ENCODE measurements at places on chromosomes 7 and 10.

- peak; percentile 33 for DNase-seq
Observed at GRCh38 chr10:76311752-76312636, 880.6 kb downstream of the LRMDA start.

DNA sequence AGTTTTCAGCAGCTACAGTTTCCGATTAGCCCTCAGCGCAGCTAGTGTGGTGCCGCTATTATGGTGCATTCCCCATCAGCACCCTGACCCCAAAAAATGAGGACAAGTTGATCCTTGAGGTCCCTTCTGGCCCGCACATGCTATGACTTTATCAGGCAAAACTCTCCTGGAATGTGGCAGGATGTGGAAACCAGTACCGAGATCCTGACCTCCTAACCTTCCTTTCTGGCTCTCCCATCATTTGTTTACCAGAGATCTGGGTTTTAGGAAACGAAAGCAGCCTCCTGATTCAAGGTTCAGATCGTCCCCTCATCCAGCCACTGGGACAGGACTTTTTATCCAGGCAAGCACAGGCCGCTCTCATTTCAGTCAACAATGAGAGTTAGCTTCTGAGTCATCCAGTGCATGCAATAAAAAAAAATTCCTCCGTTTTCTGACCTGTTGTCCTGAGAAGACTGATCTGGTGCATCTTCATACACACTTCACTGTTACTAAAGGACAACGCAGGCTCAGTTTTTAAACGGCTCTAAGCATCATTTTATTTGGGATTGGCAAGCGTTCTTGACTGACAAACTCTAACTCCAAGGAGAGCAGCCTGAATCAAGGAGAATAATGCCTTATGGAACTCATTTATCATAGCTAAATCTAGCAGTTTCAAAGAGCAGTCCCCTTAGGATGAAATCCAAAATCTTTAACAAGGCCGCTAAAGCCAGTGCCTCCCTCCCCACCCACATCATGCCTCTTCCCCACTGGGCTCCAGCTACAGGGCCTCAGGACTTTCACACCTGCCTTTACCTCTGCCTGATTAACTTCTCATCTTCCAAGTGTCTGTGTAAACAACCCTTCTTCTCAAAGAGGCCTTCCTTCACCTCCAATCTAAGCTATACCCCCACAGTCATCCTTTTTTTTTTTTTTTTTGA is 17.1 kb downstream of the PDLIM1 start:
- DNase-seq: no peak

DNA sequence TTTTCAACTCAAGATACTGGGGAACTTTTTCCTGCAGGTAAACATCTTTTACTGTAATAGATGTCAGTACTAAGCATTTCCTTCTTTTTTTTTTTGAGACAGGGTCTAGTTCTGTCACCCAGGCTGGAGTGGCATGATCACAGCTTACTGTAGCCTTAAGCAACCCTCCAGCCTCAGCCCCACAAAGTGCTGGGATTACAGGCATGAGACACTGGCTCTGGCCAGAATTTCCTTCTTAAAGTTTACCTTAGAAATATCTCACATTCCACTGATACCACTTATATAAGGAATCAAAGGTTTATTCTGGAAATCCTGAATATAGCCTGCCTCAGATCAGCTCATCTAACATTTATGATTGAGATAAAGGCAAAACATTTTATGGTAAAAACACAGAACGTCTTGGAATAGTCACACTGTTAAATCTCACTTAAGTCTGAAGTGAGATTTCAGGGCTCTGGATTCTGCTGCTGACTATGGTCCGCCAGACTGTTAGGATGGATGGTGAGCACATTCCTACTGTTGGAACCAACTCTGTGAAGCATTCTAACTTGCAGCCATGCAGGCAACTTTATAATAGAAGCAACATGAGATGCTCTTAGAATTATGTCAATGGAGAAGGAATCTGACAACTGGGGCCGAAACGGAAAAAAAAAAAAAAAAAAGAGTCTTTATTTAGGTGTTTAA is 151.9 kb downstream of the ZMYND11 start:
- no peak for DNase-seq

- no peak for DNase-seq
Observed at GRCh38 chr10:8656261-8656660, 601.8 kb downstream of the GATA3 start.

DNA sequence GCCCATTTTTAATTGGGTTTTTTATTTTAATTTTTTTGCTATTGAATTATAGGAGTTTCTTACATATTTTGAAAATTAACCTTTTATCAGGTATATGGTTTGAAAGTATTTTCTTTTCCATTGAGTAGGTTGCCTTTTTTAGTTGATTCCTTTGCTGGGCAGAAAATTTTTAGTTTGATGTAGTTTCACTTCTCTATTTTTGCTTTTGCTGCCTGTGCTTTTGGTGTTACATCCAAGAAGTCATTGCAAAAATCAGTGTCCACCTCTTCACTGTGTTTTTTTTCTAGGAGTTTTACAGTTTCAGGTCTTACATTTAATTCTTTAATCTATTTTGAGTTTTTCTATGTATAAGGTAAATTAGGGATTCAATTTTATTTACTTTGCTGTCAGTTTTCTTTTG is 129.8 kb upstream of the FERD3L start:
- DNase-seq: no peak

DNA sequence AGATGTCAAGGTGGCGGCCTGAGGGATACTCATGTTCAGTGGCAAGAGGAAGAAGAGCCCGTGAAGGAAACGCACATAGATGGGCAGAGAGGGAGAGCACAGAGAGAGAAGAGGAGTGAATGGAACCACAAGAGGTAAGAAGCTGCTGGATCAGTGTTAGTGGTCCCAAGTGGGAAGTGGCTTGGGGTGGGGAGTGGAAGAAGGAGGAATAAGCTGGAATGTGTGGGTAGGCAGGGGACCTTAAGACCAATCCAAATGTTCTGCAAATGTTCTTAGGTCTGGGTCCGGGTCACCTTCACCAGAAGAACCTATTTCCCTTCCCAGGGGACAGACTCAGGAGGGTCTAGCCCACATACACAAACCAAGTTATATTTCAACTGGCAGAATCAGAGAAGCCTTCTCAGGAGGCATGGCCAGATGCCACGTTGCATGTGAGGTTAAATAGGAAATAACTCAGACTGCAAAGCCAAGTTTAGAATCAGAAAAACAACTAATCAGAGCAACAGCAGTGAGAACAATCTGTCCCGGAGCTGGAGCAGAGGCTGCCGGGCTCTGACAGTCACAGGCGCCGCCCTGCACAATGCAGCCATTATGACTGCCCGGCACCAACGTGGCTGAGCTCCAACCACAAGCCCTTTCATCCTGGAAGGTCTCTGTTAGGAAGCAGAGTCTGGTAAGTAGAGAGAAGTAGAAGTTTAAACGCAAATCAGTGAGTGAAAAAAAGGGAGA is 78.6 kb upstream of the ARMC3 start:
- no peak for DNase-seq

DNA sequence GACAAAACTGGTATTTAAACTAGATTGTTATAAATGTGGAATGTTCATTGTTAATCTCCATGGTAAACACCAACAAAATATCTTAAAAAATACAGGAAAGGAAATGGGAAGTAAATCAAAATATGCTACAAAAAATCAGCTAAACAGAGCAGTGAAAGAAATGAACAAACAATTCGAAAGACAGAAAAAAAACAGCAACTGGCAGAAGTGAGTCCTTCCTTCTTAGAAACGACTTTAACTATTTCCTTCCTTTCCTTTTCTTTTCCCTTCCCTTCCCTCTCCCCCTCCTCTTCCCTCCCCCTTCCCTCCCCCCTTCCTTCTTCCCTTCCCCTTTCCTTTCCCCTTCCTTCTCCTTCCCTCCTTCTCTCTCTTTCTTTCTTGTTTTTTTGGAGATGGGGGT is 12.8 kb downstream of the ZNF248 start:
- no peak for DNase-seq

DNA sequence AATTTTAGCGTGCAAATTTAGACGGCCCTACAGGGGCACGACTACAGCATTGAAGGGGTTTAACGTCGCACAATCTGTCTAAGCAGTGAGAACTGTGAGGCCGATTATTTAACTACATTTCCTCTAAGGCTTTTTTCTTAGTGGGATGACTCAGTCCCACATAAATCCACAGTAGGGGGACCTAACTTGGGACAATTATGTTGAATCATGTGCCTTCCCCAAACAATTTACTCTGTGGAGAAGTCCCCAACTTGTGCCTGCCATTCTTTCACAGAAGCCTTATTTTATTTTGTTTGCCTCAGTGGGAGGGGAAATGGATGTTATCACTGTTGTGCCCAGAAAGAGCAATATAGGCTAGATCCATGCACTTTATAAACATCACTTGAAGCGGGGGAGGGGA is 80.3 kb upstream of the CDCA7L start:
- no peak for DNase-seq

DNA sequence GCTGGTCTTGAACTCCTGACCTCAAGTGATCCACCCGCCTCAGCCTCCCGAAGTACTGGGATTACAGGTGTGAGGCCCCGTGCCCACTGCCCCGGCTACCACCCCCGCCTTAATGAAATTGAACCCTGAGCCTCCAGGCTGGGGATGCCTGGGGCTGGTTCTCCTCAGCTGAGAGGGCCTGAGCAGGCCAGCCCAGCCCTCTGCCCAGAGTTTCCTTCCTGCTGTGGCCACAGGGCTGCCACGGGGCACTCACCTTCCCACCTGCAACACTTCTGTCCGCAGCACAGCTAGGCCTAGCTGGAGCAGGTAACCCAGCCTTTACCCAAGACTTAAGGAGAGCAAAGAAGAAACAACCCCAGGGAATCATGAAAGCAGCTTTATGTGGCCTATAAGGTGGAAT is 78.1 kb upstream of the ANLN start:
- DNase-seq: no peak

DNA sequence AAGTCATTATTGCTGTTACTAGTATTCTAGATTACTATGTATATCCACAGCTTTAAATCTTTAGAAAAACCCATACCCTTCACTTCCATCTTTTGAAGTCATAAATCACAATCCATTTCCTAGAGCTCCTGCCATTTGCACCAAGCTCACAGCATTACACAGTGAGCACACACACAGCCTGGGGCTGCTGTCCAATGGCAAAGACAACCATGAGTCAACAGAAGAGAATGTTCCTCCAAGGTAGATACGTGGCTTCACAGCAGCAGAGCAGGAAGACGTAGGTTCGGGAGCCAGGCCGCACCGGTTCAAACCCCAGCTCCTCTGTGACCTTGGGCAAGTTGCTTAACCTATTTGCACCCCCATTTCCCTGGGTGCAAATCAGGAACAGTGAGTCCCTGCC is 234.6 kb downstream of the DIP2C start:
- DNase-seq: no peak

GRCh38 chr7:141158561-141158960 is 84.7 kb downstream of the TMEM178B start:
- DNase-seq: no peak

GRCh38 chr10:95168694-95169093 is 25.3 kb upstream of the ACSM6 start:
- no peak for DNase-seq

DNA sequence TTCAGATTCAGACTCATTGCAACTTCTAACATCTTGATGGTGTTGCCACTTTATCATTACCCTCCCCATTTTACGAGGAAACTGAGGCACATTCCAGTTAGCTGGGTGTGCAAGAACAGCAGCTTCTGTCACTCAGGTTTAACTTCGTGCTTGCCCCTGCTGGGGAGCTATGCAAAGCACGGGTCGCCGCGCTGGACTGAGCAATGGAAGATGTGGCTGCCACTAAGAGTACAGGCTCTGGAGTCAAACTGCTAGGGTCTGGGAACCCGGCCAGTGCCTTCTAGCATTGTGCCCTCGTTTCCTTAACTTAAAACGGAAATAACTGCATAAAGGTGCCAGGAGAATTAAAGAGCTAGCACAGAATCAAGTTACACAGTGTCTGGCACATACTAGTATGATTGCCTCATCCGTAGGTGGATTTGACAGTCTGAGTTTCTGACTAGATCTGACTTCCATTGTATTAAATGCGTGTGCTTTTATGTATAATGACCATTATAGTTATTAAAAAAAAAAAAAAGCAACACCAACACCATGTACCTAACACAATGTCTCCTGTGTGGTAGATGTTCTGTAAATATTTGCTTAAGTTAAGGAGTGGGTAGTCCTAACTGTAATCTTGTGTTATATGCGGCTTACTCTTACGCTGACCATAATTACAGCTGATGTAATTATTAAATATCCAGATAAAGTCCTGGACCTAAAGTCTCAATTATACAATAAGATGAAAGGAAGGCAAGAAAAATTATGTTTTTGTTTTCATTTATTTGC is 842 bp downstream of the ZNF22 start:
- peak; percentile 78 for DNase-seq

DNA sequence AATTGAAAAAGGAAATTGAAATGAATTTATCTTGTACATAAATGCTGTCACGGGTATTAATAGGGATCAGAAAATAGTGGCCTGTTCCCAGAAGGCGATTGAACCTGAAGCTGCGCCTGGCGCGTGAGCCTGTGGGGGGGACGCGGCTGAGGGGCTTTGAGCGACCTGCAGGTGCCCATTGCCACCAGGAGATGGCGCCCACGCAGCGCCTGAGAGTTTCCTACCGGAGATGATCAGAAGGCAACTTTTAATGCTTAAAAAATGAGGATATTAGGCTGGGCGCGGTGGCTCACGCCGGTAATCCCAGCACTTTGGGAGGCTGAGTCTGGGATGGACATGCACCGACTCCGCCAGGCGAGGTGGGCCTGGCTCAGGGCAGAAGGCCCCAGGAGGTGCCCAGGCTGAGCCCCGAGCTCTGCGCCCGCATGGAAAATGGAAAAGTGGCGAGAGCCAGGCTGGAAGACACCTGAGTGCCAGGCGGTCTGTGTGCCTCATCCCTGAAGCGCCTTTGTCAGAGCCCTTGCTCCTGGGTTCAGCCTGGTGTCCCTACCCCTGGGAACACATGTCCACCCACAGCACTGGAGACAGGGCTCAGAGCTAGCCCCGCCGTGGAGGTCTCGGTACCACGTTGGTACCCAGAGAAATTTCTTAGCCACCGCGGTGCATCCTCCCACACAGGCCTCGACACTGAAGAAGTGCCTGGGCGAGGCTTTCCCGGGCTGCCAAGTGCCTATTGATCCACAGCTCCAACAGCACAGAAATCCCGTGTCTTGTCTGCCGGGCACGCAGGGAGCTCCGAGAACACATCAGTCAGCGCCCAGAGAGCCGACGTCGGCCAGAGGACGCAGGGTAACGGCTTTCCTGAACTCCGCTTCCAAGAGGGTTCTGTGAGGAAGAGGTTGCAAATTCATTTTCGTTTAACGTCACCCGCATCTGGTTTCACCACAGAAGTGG is 117.4 kb downstream of the INPP5A start:
- peak; percentile 75 for DNase-seq

DNA sequence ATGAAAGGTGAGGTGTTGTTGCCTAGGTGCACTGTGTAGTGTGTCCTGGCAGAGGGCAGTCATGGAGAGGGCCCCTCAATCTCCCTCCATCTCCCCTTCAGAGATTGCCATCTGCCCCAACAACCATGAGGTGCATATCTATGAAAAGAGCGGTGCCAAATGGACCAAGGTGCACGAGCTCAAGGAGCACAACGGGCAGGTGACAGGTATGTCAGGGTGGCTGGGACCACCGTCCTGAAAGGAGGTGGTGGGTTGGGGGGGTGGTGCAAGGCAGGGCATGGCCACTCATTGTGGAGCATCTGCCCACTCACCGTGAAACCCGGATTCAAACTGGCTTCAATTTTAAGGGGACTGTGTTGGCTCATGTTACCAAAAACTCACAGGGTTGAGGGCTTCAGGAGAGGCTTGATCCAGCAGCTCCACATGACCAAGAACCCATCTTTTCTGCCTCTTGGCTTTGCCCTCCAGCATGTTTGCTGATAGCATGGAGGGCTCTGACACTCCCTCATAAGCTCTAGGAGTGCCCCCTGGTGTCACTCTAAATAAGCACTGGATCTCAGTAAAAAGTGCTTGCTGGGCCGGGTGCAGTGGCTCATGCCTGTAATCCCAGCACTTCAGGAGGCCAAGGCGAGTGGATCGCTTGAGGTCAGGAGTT is 12.2 kb downstream of the ARPC1B start:
- DNase-seq: peak; percentile 87

- peak; percentile 13 for DNase-seq
Observed at GRCh38 chr7:43072530-43072929, 39.9 kb upstream of the HECW1 start.

Data from OCI-M1 (cell line).